ENCODE measurements at places on chromosomes 5 and 9. TPM values are rescaled to one million over a fixed set of nuclear protein-coding genes. Genes with fewer than 3 reads are reported as not detected.

The INVS gene
- total RNA-seq = 29.2 TPM

The EEIG1 gene
- 8.8 TPM for total RNA-seq

The NOXA1 gene
- total RNA-seq = 0.65 TPM

The FSTL4 gene
- 2.3 TPM for total RNA-seq

The ISCA1 gene
- 42.9 TPM for total RNA-seq

The OR4F3 gene
- not detected for total RNA-seq

The PCDHGA4 gene
- total RNA-seq = 2.3 TPM

The EPB41L4A gene
- total RNA-seq = 2.7 TPM

The OBP2B gene
- total RNA-seq = not detected

The ADRB2 gene
- 0.40 TPM for total RNA-seq

The OR2Y1 gene
- not detected for total RNA-seq

The MOB3B gene
- total RNA-seq = 15.3 TPM

The GRXCR2 gene
- not detected for total RNA-seq

The AGXT2 gene
- total RNA-seq = not detected

The SPINK6 gene
- total RNA-seq = not detected

The PHYHD1 gene
- 19.0 TPM for total RNA-seq

The NUP214 gene
- total RNA-seq = 37.6 TPM

The CATSPER3 gene
- not detected for total RNA-seq
